ENCODE measurements at places on chromosomes 1 and 21.

DNA sequence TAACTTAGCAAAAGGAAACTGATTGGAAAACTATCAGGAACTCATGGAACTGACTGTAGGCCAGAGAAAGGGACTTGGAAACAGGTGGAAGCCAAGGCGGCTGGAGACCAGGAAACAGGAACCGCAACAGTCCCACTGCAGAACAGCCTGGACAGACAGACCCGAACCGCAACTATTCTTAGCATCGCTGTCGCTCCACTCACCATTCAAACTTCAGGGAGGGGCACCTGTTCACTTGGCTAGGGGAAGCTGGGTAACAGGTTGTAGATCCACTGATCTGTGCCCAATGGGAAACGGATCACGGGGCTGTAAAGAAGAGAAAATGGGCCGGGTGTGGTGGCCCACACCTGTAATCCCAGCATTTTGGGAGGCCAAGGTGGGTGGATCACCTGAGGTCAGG is 61.9 kb downstream of the CLSTN1 start:
- DNase-seq: no peak

DNA sequence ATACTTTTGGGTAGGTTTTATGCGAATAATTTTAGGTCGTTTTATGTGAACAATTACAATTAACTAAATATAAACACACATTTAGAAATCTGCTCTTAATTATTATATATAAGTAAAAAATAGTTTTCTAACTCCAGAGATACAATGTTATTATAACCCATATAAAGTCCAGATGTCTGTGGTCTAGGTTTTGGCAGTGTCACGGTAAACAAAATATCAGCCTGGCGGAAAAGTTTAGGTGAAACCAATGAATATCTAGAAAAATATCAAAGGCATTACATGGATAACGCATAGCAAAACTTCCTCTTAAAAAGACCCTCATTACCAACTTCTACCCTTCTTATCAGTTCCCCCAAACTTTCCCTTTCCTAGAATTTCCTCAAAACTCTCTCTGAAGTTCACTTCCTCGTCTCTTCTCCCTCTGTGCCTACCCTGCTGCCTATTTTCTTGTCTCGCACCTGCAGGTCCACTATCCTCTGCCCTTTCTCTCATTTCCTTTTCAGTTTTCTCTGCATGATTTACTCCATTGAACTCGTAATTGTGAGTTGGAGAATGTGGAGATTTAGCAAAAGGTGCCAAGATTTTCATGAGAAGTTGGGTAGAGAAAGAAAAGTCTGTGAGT is 21.8 kb downstream of the VTCN1 start:
- no peak for DNase-seq

- DNase-seq: no peak
Measured at GRCh38 chr1:47986761-47987200, 10.4 kb downstream of the TRABD2B start.

DNA sequence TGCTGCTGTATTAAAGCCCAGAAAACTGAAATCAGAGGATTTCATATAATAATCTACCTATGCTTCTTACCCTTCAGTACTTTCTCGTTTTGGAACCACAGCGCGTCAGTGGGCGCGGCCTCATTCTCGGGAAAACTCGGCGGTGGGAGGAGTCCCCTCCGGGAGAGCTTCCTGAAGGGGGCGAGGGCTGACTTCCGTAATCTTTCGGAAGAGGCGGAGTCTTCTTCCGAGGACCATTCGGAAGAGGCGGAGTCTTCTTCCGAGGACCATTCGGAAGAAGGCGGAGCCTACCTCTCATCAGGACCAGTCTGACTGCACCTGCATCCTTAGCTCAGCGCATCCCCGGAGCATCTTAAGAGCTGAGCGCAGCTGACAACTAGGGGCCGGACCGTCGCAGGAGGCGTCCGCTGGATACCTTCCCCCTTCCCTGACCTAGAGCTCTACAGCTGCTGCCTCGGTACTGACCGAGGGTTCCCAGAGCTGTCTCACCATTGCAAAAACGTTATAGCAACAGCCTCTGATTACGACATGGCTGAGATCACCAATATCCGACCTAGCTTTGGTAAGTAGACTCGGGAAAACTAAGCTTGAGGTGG is at the start of gene SYT11:
Gene SYT11 (plus strand): TSS at position 334 of the 596 bp plus-strand sequence. CDS start 195 bp downstream, at position 529.
- DNase-seq: peak; percentile 56

DNA sequence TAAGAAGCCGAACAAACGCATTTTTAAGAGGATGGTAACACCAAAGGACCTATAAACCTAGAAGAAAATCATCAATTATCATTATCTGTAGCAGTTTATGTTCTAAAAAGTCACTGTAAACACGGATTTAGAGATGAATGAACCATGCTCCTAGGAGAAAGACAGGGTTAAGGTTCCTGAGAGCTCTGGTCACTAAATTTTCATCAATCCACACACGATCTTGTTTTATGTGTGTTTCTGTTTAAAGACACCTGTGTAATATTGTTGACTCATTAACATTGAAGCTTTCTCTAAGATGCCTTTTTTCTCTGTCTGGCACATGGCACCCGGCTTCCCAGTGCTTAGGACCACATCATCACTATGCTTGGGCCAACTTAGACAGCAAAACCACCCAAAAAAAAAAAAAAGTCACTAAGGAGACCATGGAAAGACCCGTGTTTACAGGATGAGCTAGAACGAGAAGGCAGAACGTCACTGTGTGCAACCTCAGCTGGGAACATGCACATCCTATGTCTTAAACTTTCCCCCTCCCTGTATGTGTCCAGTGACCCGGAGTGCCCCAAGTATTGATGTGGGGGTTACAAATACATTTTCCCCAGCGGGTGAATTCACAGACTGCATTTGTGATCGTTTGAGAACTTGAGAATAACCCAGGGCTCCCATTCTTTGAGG is 55.8 kb upstream of the PDE9A start:
- no peak for DNase-seq

- no peak for DNase-seq
Measured at GRCh38 chr1:172325531-172325930, 95.0 kb upstream of the C1orf105 start.

GRCh38 chr1:212430416-212430815 is 2.3 kb upstream of the NENF start:
- DNase-seq: no peak

DNA sequence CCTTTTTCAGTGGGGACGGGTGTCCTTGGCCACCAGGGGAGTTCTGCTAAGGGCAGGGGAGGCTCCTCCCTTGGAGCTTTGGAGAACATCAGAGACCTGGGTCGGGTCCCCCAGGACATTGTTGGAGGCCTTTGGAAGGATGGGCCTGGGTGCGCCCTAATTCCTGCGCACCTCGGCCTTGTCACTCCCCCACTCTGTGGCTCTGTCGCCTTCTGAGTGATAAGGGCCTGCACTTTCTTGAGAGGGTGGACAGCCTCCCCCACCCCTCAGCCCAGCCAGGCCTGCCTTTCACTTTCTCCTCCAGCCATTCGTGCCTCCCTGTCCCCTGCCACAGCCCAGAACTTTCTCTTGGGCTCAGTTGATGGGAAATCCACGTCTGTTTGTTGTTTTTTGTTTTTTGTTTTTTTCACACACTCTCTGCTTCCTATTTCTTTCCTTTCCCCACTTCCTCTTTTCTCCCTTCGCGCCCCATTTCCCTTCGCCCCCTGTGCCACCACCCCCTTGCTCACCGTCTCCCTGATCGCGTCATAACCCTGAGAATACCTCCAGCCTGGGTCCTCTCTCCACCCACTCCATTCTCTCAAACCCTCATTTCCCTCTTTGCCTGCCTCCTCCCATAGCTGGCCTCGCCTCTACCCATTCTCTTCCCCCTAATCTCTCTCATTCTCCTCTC is 85.6 kb downstream of the PAX7 start:
- no peak for DNase-seq

- DNase-seq: no peak
Measured at GRCh38 chr1:218971156-218971555, 202.5 kb upstream of the LYPLAL1 start.

GRCh38 chr1:99004254-99004860 is 304 bp downstream of the PLPPR5 start:
- DNase-seq: no peak

DNA sequence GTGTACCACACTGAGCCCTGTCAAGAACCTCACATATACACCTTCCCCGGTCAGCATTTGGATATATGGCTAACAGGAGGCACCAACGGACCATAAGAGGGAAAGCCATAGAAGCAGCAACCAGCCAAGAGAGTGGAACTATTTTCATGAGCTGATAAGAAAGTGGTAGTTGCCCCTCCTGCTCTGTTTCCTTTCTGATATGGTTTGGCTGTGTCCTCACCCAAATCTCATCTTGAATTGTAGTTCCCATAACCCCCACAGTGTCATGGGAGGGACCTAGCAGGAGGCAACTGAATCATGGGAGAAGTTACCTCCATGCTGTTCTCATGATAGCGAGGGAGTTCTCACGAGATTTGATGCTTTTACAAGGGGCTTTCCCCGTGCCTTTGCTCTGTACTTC is 366.1 kb upstream of the DAB1 start:
- DNase-seq: no peak

GRCh38 chr1:161497961-161498360 is 7.3 kb upstream of the FCGR2A start:
- no peak for DNase-seq

GRCh38 chr1:108643492-108644335 is 17.2 kb downstream of the HENMT1 start:
- DNase-seq: no peak

All from C1 segment of cervical spinal cord (tissue), 14 donors.